ENCODE measurements at places on chromosomes 12 and 14.

GRCh38 chr12:52353766-52354165 is 13.5 kb downstream of the KRT85 start:
- H3K27ac ChIP-seq: no peak overlapping the region
- H3K4me3 ChIP-seq: no peak overlapping the region
- H3K36me3 ChIP-seq: no peaks in the 10 kb centered on the region
- DNase-seq: no peak

- H3K36me3 ChIP-seq: no peaks in the 10 kb centered on the region
- DNase-seq: no peak
- H3K27me3 ChIP-seq: no peaks in the 10 kb centered on the region
- no peak overlapping the region for H3K4me3 ChIP-seq
- H3K4me1 ChIP-seq: peaks cover 15% of the 10 kb centered on the region
These were observed 210.8 kb downstream of the SLC41A2 start for GRCh38 chr12:104747330-104747729.

GRCh38 chr12:2710701-2711100 is 84.1 kb upstream of the FKBP4 start:
- no peaks in the 10 kb centered on the region for H3K27me3 ChIP-seq
- no peak overlapping the region for H3K27ac ChIP-seq
- H3K4me3 ChIP-seq: no peak overlapping the region
- no peak for DNase-seq
- H3K36me3 ChIP-seq: no peaks in the 10 kb centered on the region

DNA sequence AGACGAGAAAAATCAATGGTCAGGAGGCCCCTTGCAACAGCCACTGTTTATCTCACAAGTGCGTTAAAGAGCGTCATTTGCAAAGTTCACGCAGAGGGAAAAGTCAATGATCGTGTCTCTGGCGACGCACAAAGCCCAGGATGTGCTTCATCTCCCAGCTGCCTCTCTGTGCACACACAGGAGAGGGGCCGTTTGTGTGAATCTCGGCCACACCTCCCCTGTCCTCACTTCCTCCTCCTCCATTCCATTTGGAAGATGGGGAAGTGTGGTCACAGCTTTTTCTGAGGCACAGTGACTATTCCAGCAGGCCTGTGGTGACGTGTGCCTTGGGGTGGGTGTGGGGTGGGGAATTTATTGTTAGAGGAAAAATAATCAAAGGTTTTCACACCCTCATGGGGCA is 90.4 kb downstream of the RBM19 start:
- H3K4me1 ChIP-seq: no peaks in the 10 kb centered on the region
- H3K27me3 ChIP-seq: no peaks in the 10 kb centered on the region
- peaks cover 7% of the 10 kb centered on the region for H3K36me3 ChIP-seq
- H3K27ac ChIP-seq: no peak overlapping the region

- no peak overlapping the region for H3K4me3 ChIP-seq
- no peaks in the 10 kb centered on the region for H3K36me3 ChIP-seq
- H3K27ac ChIP-seq: no peak overlapping the region
- H3K4me1 ChIP-seq: no peaks in the 10 kb centered on the region
- no peaks in the 10 kb centered on the region for H3K27me3 ChIP-seq
These were observed 188.0 kb downstream of the MON2 start for GRCh38 chr12:62654326-62655241.

DNA sequence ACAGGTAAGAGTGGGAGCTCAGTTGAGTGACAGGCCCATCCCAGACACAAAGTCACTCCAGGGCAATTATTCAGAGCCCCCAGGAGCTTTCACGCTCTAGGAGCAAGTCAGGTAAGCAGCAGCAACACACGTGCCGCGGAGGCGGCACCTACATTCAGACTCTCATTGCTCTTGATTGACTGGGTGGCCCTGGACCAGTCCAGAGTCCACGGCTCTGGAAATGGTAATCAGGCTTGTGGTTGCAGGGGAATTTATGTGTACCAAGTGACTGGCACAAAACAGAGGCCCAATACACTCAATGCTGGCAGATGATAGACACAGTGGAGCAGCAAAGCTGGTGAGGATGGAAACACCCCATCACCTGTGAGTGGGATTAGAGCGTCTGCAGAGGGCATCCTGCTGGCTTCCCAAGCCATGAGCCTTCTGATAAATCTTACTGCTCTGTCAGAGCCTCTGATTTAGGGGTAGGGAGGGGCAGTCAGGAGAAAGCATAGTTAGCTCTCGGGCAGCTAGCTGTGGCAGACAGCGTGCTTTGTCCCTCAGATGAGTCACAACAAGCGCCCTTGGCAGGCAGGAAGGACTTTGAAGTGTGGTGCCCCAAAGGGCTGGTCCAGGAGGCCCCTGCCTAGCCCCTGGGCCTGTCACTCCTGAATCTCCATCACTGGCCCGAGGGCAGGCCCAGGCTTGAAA is 344.7 kb downstream of the CACNA1C start:
- H3K4me3 ChIP-seq: no peak overlapping the region
- H3K36me3 ChIP-seq: no peaks in the 10 kb centered on the region
- no peak for DNase-seq

- DNase-seq: no peak
- H3K4me3 ChIP-seq: no peak overlapping the region
- no peaks in the 10 kb centered on the region for H3K4me1 ChIP-seq
- H3K27ac ChIP-seq: no peak overlapping the region
These were observed 73.7 kb upstream of the PIWIL1 start for GRCh38 chr12:130263996-130264395.

DNA sequence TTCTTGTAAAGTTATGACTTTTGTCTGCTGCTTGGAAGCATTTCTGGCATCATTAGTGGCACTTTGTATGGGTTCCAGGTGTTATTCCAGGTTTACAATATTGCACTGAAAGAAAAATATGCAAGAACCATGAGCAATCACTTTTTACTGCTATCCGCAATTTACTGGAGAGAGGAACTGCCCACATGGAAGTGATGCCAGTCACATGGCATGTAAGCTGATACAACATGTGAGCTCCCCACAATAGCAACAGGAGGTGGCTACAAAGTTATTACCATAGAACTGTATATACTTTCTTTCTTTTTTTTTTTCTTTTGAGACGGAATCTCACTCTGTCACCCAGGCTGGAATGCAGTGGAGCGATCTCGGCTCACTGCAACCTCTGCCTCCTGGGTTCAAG is 1012.1 kb downstream of the BCL11B start:
- H3K4me1 ChIP-seq: no peaks in the 10 kb centered on the region
- H3K4me3 ChIP-seq: no peak overlapping the region
- H3K27ac ChIP-seq: no peak overlapping the region
- DNase-seq: no peak

- peaks cover 5% of the 10 kb centered on the region for H3K4me1 ChIP-seq
- H3K27me3 ChIP-seq: no peaks in the 10 kb centered on the region
These were observed 60.3 kb downstream of the ARF6 start for GRCh38 chr14:49953196-49953595.

DNA sequence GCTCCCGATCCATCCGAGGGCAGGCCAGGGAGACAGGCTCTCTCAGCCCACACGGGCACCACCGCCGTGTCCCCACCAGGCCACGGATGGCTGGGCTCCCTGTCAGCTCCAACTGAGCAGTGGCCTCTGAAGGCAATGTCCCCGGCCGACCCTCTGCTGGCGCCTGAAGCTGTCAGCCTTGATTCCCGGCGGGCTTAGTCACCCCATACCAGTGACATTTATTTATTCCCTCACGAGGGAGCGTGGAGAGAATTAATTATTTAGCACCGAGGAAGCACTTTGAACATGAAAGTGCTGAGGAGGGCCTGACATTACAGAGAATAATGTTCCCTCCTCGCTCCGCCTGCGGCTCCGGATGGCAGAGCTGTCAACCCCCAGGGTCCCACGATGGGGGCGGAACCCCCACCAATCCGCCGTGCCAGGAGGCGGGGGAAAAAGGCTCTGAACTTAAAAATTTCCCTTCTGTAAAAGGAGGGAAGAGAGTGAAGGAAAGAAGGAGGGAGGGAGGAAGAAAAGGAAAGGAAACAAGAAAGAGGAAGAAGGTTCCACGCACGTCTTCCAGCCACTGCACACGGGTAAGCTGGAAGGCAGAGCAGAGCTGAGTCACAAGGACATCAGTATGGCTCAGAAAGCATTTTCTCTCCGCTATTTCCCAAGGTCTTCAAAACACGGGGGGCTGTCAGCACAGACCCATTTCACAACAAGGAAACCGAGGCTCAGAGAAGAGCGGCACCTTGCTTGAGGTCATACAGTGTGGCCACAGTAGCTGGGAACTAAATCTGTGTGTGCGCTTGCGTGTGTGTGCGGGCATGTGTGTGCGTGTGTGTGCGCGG is 108.7 kb upstream of the NCOR2 start:
- no peak overlapping the region for H3K4me3 ChIP-seq
- no peaks in the 10 kb centered on the region for H3K4me1 ChIP-seq
- no peaks in the 10 kb centered on the region for H3K36me3 ChIP-seq
- H3K27ac ChIP-seq: no peak overlapping the region
- H3K27me3 ChIP-seq: no peaks in the 10 kb centered on the region
- DNase-seq: no peak

- H3K4me1 ChIP-seq: peaks cover 3% of the 10 kb centered on the region
- H3K4me3 ChIP-seq: no peak overlapping the region
- no peak overlapping the region for H3K27ac ChIP-seq
- peaks cover 18% of the 10 kb centered on the region for H3K27me3 ChIP-seq
These were observed 4.1 kb upstream of the FZD10 start for GRCh38 chr12:130157998-130158753.

- no peaks in the 10 kb centered on the region for H3K27me3 ChIP-seq
- no peaks in the 10 kb centered on the region for H3K4me1 ChIP-seq
- no peak overlapping the region for H3K4me3 ChIP-seq
These were observed 7.9 kb upstream of the PRH1 start for GRCh38 chr12:10891937-10892336.

GRCh38 chr14:101584055-101584859 is 23.0 kb downstream of the DIO3 start:
- H3K27ac ChIP-seq: no peak overlapping the region
- H3K27me3 ChIP-seq: no peaks in the 10 kb centered on the region
- no peaks in the 10 kb centered on the region for H3K36me3 ChIP-seq
- H3K4me1 ChIP-seq: no peaks in the 10 kb centered on the region
- no peak for DNase-seq

GRCh38 chr12:105109465-105110212 is 2.1 kb downstream of the WASHC4 start:
- peaks cover 9% of the 10 kb centered on the region for H3K4me1 ChIP-seq
- DNase-seq: no peak
- peaks cover 4% of the 10 kb centered on the region for H3K27me3 ChIP-seq
- H3K27ac ChIP-seq: no peak overlapping the region

GRCh38 chr14:101480022-101480746 is 81.1 kb upstream of the DIO3 start:
- no peak for DNase-seq
- no peaks in the 10 kb centered on the region for H3K27me3 ChIP-seq
- H3K4me3 ChIP-seq: no peak overlapping the region
- no peaks in the 10 kb centered on the region for H3K36me3 ChIP-seq

DNA sequence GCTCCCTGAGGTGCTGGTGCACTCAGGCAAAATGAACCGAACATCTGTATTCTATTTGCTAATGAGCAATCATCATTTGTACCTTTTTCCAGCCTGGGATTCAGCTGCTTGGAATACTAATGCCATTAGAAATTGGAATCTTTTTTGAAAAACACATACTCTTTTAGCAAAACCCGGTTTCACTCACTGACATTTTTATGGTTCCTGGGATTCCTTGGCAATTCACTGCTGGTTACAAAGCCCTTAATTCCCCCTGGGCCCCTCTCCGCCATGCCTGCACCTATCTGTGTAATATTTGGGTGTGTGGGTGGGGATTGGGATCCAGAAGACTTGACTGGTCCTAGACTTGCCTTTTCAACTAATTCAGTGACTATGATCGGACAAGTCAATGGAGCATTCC is 199.1 kb downstream of the FOXN3 start:
- H3K4me1 ChIP-seq: peaks cover 7% of the 10 kb centered on the region
- H3K36me3 ChIP-seq: peaks cover 6% of the 10 kb centered on the region
- no peak for DNase-seq
- H3K4me3 ChIP-seq: no peak overlapping the region

DNA sequence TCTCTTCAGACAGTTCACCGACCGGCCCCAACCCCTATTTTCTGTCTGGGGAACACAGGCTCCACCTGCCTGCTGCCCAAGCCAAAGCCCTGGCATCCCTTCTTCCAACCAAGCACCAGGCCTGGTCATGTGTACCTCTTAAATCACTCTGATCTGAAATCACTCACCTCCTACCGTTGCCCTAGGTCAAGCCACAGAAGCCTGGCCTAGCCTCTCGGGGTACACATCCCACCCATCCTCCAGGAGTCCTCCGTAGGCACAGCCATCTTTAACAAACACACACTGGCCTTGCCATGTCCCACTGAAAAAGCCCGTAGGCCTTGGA is 81.8 kb downstream of the IRF2BPL start:
- H3K27ac ChIP-seq: peak overlapping the region; percentile 40
- no peak for DNase-seq
- no peaks in the 10 kb centered on the region for H3K36me3 ChIP-seq
- no peaks in the 10 kb centered on the region for H3K27me3 ChIP-seq

GRCh38 chr12:75658901-75659823 is 147.8 kb upstream of the KRR1 start:
- no peaks in the 10 kb centered on the region for H3K4me1 ChIP-seq
- no peaks in the 10 kb centered on the region for H3K27me3 ChIP-seq
- H3K27ac ChIP-seq: no peak overlapping the region
- H3K4me3 ChIP-seq: no peak overlapping the region
- no peaks in the 10 kb centered on the region for H3K36me3 ChIP-seq

- no peaks in the 10 kb centered on the region for H3K27me3 ChIP-seq
- H3K36me3 ChIP-seq: no peaks in the 10 kb centered on the region
- no peak overlapping the region for H3K4me3 ChIP-seq
These were observed 225.3 kb downstream of the ATP23 start for GRCh38 chr12:58166643-58167042.

GRCh38 chr14:25004389-25004809 is 45.5 kb downstream of the STXBP6 start:
- DNase-seq: no peak
- no peaks in the 10 kb centered on the region for H3K36me3 ChIP-seq
- H3K4me3 ChIP-seq: no peak overlapping the region
- no peaks in the 10 kb centered on the region for H3K27me3 ChIP-seq

DNA sequence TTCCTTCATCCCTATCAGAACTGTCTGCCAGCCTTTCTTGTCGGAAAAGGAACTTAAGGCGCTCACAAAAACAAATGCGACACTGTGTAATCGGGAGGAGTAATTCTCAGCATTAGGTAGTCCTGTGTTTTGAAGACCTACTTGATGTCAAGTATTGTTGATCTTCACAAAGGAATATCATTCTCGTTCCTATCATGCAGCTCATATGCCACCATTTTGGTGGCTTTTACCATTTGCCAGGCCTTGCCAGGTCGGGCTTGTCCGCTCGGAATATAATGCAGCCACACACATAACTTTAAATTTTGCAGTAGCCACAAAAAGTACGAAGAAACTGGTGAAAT is 903 bp upstream of the PPP4R3A start:
- no peaks in the 10 kb centered on the region for H3K27me3 ChIP-seq
- DNase-seq: no peak
- peak overlapping the region; percentile 95 for H3K4me3 ChIP-seq

DNA sequence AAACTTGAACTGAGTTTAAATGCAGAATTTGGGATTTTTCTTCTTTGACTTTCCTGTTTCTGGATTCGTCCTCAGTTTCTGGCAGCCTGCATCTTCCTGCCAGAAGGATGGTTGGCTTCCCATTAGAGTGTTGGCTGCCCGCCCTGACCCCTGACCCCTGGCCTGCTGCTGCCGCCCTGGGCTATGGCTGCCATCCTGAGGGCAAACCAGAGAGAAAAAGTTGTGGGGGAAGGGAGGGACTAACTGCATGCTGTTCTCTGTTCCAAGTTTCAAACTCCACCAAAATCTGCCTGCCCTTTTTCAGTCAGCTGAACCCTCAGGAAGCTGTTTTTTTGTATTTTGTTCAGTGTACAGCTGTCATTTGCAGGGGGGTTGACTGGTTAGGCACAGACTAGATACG is 48.4 kb downstream of the FNTB start:
- DNase-seq: no peak
- no peak overlapping the region for H3K4me3 ChIP-seq
- peaks cover 11% of the 10 kb centered on the region for H3K36me3 ChIP-seq
- no peak overlapping the region for H3K27ac ChIP-seq

Measured in effector memory CD4-positive, alpha-beta T cell (primary cell).